ENCODE measurements at places on chromosomes 4 and X.

GRCh38 chr4:166341992-166342391 is 469.0 kb downstream of the TLL1 start:
- DNase-seq = no peak

GRCh38 chr4:2829321-2829932 is 14.2 kb upstream of the ADD1 start:
- no peak for DNase-seq

- DNase-seq = no peak
These were observed 19.4 kb upstream of the RAB40A start for GRCh38 chrX:103538728-103539127.

DNA sequence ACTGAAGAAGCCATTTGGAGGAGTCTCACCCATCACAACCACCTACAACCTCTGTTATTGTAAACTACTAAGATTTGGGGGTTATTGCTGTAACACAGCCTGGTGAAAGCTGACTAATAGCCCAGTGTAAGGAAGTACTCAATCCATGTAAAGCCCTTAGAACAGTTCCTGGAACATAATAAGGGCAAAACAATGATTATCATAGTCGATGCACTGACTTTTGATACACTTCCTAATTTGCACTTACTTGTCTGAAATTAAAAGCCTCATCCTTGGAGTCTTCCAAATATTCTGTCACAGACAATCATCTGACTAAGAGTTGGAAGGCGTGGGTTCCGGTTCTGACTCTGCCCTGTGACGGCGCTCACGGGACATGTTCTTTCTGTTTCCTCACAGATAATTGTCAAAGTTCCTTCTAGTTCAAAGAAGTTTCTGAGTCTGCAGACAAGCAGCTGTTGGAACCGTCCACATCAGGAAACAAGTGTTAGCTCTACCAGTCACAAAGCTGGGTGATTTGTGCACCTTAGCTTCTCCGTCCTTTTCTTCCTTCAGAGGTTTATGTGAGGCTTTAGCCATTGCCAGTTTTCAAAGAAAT is 33.4 kb upstream of the RASGEF1B start:
- peak; percentile 72 for DNase-seq

DNA sequence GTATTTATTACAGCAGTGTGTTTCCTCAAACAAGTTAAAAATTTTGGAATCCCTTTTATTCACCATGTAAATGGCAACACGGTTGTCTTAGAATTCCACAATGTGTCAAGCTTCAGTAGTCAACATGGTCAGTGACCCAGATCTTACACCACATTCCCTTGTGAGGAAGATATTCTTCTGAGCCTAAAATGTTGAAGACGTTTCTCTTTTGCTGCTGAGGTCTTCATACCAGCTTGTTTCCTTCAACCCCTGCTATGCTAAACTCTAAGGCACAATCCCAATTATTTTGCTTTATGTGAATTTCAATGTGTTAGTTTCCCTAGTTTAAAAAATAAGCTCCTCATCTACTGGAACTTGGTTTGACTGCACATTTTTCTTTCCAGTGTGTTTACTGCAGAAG is 17.6 kb upstream of the LDB2 start:
- no peak for DNase-seq

DNA sequence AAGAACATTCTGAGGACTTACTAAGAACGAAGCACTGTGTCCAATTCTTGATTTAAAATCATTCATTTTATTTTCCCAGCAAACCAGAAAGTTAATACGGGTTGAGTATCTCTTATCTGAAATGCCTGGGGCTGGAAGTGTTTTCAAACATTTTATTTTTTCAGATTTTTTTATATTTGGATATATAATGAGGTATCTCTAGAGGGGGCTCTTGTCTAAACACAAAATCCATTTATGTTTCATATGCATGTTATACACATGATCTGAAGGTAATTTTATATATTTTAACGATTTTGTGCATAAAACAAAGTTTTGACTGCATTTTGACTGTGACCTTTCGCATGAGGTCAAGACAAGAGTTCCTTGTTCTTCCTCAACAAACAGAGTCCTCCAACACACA is 320.9 kb downstream of the ASMT start:
- DNase-seq = no peak

- no peak for DNase-seq
These were observed 363.8 kb upstream of the FTHL17 start for GRCh38 chrX:31435592-31435991.

GRCh38 chr4:96103086-96103485 is 263.2 kb downstream of the PDHA2 start:
- DNase-seq = no peak

DNA sequence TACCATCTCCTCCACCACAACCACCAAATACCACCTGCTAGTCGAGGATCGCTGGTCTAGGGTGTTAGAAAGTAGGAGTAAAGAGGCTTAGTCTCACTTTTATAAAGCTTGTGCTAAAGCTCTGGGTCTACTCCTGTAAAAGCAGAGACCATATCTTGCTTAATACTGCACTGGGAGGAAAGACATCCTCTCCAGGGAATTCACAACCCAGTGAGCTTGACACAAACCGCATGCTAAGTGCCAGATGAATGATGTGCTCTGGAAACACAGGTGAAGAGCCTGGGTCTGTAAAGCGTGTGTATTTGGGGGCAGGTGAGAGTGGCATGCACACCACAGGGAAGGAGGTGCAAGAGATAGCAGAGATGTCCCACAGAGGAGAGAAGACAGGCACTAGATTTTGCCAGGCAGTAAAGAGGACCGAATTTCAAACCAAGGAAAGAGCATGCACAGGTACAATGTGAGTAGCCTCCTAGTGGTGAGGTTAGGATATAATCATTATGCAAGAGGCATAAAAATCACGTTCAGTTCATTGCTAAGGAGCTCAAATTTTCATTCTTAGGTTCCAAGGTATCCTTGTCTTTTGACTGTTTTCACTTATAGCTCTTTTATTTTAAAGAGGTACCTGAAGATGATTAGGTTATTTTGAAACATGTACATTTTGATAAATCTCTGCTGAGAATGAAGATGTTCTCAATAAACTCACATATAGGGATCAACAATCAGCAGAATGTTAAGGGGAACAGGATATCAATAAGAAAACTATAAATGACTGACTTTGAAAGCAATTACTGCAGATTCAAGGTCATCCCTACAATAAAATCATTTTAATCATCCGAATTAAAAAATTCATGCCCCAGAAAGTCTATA is 20.7 kb downstream of the TAPT1 start:
- peak; percentile 45 for DNase-seq

- DNase-seq = no peak
These were observed 88.3 kb downstream of the SLC34A2 start for GRCh38 chr4:25743971-25744370.

GRCh38 chrX:112473654-112474053 is 206.1 kb downstream of the LHFPL1 start:
- no peak for DNase-seq

GRCh38 chr4:77695774-77696173 is 90.2 kb downstream of the CXCL13 start:
- DNase-seq = no peak

GRCh38 chr4:114941503-114941902 is 171.9 kb downstream of the NDST4 start:
- no peak for DNase-seq

DNA sequence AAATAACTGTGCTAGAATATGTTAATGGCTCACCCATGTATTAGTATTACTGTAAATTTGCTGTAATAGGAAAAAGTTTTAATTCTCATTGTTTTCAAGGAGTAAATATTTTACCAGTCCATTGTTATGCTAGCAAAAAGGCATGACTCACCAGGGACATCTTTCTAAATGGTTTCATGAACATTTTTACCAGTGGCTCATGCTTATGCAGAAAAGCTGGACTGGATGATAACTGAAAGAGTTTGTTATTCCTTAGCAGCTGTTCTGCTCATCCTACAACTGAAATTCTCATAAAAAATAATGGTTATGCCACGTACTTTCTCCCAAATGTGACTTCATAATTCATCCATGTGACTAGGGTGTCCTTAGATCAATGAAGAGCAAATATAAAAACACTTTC is 111.9 kb upstream of the PCDH18 start:
- DNase-seq = no peak

DNA sequence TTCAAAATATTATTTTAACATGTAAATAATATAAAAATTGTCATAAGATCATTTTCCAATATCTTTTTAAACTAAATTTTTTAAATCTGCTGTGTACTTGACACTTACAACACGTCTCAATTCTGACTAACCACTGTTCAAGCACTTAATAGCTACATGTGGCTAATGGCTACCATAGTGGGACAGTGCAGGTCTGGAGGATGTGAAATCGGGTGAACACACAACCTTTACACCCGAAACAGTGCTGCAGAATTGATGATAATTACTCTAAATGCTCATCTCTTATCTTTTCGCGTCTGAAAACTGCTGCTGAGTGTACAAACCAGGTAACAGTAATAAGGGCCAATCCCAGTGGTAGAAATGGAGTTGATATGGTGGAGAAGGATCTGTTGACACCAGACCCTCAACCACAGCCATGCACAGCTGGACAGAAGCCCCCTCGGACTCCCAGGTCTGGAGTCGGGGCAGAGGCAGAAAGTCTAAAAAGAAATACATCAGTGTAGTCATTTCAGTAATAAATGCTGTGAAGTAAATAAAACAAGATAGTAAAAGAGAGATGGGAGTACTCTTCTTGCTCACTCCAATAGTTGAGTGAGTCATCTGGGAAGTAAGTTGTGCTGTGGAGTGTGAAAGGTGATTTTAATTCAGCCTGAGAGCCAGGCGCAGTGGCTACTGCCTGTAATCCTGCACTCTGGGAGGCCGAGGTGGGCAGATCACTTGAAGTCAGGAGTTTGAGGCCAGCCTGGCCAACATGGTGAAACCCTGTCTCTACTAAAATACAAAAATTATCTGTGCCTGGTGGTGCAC is 150.0 kb downstream of the CBR4 start:
- DNase-seq = no peak

DNA sequence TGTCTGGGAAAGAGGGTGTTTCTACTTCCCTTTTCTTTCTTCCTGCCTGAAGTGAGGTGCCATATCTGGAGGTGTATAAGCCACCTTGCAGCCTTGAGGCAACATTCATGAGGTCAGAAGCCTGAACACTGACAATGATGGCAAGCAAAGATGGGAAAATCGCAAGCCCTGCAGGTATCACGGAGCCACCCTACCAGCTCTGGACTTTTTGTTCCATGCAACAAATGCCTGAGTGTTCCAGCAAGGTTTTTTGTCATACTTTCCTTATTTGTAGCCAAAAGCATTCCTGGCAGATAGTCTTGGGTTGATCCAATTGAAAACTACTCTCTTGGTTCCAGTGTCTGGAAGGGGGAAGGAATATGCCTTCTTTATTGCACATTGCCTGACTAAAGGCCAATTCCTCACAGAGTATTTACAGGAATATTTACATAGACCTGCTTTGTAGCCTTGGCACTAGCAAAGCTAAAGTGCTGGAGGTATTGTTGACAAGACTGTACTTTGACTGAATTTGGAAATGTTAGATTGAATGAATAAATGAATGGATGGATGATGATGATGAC is 14.4 kb upstream of the SOD3 start:
- no peak for DNase-seq

DNA sequence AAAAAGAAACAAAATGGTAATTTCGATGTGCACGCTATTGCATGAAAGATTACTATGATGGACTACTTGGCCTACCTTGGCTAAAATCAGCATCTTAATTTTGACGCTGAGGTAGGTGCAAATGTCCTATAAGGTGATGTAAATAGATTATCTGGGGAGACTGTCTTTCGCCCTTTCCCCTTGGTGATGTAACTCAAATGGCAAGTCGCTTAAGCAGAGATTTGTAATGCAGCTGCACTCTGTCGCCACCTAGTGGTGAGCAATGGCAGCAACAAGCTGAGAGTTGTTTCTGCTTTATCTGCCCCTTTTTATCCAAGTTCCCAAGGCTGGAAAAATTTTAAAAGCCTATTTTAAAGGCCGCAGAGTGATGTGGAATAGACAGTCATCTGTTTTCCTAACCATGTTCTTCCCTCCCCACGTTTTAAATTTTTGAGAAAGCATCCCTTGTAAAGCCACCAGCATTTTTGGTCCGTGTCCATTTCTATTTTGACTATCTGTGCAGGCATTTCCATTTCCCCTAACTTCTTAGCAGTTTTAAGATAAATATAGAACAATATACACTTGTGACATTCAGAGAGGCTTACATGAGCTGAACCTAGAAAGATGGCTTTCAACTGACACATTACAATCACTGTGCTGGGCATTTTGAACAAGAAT is 62.4 kb upstream of the PDLIM3 start:
- DNase-seq = peak; percentile 69

DNA sequence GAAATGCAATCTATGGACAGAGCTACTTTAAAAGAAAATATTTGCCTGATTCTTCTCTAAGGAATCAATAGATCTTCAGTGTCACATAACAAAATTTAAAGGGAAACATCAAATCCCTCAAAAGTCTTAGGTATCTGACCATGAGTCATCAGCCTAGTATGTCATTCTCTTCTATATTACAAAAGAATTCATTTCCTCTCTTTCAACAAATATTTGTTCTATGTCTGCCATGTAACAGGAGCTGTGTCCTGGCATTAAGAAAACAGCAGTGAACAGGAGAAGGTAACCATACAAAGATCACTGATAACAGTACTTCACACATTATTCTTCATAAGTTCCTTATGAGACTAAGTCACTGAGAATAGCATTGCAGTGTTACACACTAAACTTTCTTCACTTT is 243.6 kb upstream of the DKK2 start:
- DNase-seq = no peak

Measured in CD4-positive, alpha-beta T cell treated with Interleukin-17A for 1 hour (primary cell).